ENCODE measurements at places on chromosomes 3 and 15.

DNA sequence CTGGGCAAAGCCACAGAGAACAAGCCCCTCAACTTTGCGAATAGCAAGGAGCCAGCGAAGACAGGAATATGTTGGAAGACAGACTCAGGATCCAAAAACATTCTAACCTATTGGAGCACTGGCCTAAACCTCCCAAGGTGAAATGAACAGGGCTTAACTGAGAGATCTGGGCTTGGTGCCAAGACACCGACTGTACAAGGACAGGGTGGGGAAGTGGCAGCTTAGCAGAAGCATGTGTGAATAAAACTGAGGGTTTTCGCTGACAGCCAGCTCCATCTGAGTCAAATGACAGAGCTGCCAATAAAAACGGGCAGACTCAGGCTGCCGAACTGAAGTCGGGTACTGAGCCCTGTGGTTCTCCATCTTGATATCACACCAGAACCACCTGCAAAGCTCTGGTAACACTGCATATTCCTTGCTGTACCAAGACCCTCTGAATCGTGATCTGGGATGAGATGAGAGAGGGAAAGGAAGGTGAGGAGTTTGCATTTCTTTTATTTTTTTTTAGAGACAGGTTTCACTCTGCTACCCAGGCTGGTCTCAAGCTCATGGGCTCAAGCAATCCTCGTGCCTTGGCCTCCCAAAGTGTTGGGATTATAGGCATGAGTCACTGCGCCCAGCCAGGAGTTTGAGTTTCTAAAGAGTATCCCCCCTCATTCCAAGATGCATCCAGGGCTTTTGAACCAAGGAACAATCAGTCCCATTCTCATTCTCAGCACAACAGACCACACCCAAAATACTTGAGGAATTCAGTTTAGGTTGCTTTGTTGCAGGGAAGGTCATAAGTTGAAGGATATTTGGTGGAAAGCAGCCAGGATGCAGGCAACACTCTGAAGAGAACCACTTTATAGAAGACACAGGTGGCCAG lies 6.0 kb upstream of the PLCB2 start:
- DNase-seq: no peak

DNA sequence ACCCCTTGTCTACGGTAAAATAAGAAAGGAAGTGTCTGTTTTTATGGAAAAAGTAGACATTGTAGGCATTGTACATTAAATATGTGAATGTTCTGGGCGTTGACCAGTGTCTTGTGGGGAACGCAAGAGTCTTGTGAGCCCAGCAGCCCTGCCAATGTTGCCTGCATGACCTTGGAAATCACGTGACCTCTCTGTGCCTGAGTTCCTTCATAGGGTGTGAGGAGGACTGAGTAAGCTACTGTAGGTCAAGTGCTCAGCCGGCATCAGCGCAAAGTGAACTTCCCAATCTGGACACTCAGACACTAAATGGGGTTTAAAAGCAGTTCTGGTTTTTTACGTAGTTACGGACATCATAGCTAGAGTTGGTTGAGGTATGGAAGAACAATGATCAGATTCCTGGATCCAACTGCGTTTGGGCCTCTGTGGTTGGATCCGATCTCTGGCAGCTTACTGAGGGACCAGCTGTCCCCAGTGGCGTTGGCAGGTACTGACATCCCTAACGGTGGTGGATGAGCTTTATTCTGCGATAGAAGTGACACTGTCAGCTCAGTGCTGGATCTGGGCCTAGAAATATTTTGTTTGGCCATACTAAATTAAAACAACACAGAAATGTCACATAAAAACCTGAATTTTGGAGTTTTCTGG lies 63.8 kb downstream of the SPSB4 start:
- DNase-seq: peak; percentile 63

- DNase-seq: no peak
Observed at GRCh38 chr15:80691575-80691974, 3.5 kb upstream of the ABHD17C start.

- DNase-seq: no peak
Observed at GRCh38 chr15:37929238-37929637, 5.2 kb upstream of the TMCO5A start.

DNA sequence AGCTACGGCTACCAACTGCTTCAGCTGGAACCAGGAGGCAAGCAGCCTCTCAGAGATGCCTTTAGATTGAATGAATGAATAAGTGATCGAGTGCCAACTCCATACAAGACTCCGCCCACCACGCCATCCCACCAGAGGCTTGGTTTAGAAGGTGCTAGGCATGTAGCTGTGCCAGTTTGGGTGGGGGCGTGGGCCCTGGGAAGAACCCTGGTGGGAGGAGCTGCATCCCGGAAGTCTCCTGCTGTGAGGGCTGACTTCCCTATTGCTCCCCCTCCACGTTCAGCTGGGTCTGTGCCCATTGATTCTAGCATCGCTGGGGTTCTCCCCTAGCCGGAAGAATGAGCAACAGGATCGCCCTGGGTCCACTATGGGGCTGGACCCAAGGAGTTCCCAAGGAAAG lies 20.9 kb downstream of the LINGO1 start:
- DNase-seq: no peak

GRCh38 chr3:153600896-153601295 lies 438.9 kb downstream of the RAP2B start:
- DNase-seq: no peak

DNA sequence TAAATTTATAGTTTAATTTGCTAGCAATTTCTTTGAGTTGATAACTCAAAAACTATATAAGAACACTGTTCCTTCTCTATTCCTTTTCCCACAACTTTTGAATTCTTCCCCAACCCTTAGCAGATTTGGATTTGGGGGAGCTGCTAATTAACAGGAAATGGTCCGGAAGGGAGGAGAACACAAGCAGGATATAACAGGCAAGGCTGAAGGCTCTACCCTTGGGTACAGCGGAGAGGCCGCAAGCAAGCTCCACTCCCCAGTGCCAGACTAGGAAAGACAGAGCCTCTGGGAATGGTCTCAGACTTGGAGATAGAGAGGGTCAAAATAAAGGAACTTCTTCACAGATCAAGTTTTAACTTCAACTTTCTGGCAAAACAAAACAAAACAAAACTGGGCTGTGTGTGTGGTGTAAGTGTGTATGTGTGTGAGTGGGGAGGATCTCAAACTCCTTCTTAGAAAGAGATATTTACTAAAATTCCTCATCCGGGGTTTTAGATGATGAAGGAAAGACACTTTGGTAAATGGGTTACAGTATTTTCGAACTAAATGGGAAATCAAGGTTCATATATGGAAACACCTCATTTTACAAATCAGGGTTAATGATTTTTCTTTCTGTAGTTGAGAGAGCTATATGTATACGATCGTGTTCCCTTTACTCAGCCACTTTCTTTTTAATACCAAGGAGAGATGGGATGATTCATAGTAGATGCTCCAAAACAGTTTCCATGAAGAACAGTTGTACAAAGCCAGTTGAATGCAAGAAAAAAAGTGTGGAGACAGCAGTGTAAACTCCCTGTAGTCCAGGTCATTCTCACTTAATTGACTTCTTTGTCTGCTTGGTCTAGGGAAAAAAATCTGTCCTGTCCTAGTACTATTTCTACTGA lies 161.1 kb downstream of the TP63 start:
- DNase-seq: no peak

DNA sequence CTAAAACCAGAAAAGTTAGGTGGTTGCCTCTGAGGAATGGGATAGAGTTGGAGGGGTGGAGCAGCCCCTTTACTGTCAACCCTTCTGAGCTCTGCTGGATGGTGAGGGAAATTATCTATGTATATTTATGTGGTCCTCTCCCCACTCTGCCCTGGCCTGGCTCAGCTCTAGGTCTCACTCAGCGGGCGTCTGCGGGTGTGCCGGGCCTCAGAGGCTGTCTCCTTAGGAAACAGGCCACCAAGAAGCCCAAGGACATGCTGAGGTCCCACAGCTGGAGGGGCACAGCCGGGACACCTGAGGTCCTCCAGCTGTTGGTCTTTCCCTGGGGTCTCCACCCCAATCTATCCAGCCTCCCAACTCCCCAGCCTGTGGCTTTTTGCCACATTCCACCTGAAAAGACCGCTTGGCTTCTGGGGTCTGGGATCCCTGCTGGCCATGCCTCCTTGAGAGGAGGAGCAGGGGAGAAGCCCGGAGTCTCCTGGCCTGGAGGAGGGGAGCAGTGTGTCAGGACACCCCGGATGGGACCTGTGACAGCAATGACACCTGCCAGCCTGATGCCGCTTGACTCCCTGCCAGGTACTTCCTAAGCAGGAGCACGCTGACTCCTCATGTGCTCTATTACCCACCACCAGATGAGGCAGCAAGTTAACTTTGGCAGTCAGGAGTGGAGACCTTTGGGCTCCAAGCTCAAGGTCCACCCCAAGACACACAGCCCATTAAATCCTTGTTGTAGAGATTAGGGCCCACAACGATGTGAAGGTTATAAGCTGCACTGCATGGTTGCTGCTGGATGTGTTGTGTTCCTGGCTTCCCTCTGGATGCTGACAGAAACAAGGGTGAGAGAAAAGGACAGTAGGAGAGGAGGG lies at the start of gene SLC28A1:
SLC28A1 (plus strand) TSS at position 747 of the 866 bp plus-strand sequence. CDS start 3,099 bp downstream, outside the sequence.
- no peak for DNase-seq

DNA sequence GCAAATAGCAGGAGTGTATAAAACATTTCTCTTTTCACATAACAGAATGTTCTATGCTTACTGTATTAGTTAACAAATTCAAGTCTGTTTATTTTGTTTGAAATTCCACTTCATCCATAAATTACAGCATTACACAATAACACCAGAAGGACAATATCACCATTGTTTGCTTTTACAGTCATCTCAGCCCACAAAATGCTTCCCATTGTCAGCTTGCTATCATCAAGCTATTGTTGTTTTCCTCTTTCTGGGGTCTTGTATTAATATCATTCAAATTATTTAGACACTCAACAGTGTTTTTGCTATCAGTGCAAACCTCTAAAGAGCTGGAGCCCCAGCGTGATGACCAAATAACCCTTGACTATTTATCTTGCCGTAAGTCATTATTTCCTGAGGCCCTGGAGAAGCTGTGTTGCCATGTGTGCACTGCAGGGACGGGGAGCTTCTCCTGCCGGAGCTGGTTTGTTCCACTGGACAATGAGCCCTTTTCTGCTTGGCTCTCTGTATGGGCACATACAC lies 1.1 kb downstream of the SAMMSON start:
- no peak for DNase-seq

DNA sequence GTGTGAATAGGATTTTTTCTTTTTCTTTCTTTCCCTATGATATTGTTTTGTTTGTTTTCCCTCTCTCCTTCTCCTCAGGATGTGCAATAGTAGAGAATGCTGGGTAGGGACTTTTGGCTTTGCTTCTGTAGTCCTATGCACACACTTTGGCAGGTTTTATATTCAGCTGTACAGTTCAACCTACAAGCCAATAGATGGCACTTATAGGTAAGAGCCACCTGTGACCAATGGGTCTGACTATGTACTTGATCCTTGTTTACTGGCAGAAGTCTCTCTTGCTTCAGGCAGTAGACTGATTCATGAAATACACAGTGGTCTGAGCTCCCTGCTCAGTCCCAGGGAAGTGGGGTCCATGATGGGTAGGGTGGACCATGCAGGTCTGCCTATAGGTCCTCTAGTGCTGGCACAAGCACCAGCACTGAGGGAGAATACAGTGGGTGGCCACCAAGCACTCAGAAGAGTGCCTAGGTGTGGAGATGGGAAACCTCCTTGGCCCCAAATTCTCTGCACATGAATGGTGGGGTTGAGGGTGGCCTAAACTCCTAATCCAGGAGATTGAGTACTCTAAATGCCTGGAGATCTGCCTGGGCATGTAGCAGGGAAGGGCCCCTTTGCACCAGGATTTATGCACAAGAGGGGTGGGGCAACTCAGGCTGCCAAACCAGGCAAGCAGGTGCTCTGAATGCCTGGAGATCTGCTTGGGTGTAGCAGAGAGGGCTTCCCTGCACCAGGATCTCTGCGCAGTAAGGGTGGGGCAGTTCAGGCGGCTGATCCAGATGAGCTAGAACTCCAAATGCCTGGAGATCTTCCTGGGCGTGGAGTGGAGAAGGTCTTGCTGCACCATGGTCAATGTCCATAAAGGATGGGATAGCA lies 176.1 kb downstream of the DOCK3 start:
- no peak for DNase-seq

DNA sequence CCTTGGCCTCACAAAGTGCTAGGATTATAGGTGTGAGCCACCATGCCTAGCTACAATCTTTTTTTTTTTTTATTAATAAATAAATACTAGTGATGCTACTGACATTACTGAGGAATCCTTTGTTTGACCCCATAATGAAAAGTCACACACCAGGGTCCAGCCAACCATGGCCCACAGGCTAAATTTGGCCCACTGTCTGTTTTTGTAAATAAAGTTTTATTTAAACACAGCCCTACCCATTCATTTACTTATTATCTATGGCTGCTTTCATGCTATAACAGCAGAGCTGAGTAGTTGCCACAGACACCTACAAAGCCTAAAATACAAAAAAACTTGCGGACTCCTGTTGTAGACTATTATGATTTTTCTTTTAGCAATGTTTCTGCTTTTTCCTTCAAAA lies 7.4 kb downstream of the INTS14 start:
- DNase-seq: no peak

DNA sequence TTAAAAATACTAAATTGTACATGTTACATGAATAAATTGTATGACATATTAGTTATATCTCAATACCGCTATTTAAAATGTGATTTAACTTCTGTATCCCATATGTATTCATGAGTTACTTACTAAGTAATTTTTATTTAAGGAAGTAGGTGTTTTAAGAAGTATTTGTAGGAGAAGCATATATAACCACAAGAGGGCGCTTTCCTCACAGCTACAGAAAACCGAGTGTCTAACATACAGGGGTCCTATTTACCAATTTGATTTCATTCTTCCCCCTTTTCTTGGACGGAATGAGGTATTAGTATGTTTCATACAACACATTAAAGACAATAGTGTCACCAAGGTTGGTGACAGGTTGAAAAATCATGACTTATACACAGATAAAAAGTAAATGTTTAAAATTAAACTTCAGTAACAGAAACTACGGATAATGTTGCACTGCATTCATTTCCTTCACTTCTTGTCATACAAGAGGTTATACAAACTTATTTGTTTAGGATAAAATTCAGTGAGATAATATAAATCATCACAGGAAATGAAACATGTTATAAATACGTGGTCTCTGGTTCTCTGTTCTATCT lies 253.6 kb downstream of the MAGI1 start:
- DNase-seq: no peak

DNA sequence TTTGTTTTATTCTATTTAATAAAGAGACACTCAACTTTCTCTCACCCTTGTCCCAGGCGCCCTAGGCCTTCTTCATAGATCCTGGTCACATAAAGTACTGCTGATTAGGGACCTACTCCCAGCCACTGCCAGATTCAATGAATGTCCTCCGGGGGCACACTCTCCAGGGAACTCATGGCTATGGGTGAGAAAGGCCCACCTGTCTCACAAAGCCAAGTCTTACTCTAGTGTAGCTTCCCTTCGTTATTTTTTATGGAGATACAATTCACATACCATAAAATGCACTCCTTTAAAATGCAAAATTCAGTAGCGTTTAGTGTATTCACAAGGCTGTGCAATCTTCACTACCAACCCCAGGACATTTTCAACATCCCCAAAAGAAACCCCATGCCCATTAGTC lies 87.8 kb downstream of the ADCY5 start:
- DNase-seq: peak; percentile 43

GRCh38 chr3:80050826-80051601 lies 283.2 kb upstream of the ROBO1 start:
- no peak for DNase-seq

- DNase-seq: no peak
Observed at GRCh38 chr3:133763797-133764683, 17.8 kb downstream of the TF start.
